ENCODE measurements at places on chromosomes 13 and 19.

- DNase-seq, result no peak
These were observed 37.7 kb downstream of the CRYL1 start for GRCh38 chr13:20487927-20488326.

DNA sequence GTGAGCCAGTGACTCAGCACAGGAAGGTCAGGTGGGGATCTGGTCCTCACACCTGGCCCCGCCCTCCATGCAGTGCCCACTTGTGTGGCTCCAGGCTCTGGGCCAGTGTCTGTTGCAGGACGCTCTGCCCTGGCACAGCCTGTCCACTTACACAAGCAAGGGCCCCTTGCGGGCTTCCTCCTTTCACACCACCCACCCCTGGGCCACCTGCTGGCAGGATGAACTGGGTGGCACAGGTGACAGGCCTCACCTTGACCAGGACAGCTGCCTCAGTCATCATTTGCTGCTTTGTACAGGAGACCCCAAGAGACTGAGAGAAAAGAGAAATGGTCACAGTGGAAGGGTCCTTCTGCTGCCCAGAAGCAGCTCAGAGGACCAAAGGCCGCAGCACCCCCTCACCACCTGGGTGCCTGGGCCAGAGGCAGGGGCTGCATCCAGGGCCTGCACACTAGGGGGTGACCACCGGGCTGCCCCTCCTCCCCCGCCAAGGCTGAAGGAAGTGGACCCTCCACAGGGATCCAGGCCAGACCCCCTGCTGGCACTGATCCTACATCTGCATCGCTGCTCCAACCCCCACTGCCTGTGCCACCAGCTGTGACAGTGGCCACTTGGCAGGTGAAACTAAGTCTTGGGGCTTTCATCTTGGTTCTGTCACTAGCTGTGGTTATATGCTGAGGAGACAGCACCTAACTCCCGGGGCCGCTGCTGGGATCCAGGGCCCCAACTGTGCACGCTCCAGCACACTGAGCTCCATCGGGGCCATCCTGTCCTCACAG lies 110.3 kb downstream of the TUBA3C start:
- DNase-seq, result no peak

GRCh38 chr19:16778796-16779411 lies 50.3 kb upstream of the SIN3B start:
- no peak for DNase-seq

- no peak for DNase-seq
These were observed 87.8 kb upstream of the RNF113B start for GRCh38 chr13:98264877-98265276.

GRCh38 chr13:75934889-75935288 lies 298.8 kb downstream of the LMO7 start:
- DNase-seq, result no peak

DNA sequence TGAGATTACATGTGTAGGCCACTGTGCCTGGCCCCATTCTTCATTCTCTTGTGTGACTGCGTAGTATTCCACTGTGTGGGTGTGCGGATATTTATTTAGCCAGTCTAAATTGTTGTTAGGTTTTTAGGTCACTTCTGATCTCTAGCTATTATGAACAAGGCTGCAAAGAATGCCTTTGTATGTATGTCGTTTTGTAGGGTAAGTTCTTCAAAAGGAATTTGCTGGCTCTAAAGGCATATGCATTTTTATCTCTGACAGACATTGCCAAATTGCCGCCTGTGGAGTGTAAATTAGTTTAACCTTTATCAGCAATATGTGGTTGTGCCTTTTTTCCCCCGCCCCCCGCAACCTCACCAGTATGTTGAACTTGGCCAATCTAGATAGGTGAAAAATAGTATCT lies 30.3 kb upstream of the EHD2 start:
- no peak for DNase-seq

DNA sequence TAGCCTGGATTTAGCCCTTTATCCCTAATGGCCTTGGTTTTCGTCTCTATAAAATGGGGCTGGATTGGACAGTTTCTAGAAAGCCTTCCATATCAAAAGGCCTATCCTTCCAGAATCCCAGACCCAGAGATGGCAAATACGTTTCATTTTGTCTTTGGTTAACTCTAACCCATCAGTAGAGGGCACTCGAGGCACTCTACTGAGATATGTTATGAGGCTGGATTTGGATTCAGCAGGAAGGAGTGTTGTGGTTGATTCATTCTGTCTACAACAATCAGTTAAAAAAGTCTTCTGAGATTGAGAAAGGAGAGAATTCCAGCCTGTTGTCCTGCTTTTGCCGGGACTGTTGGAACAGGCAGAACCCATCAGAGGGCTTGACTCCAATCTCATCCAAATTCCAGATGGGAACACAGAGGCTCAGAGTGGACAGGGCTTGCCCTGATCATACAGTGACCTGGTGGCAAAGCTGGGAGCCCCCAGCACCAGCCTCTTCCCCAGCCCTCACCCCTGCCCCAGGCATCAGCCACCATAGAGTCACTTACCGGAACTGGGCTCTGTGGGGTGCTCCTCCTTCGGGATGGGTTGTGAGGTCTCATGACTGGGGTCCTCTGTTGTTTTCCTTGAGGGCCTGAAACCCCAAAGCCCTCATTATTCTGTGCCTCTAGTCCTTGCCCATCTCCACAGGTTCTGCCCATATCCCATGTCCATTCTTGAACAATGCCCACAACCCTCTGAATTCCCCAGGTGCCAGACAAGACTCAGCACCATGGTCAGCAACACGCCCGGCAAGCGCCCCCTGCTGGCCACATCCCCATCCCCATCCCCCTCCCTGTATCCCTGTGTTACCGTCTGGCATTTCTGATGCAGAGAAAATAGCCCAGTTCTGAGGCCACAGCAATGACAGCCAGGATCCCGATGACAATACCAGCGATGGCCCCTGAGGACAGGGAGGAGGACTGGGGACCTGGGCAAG lies 12.3 kb upstream of the ZNF180 start:
- DNase-seq, result no peak

DNA sequence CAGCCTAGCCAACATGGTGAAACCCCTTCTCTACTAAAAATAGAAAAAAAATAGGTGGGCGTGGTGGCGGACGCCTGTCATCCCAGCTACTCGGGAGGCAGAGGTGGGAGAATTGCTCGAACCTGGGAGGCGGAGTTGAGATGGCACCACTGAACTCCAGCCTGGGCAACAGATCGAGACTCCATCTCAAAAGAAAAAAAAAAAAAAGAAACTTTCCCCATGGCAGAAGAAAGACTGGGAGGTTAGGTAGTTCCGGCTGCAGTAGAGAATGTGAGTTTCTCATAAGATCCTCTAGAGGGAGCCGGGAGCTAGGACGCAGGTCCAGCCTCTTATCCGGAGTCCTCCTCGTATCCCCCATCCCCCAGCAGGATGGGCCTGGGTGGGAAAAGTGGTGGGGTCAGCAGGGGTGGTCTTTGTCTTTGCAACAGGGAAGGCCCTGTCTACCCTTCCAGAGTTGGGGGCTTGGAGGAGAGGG lies 13.2 kb upstream of the CREB3L3 start:
- DNase-seq, result no peak

DNA sequence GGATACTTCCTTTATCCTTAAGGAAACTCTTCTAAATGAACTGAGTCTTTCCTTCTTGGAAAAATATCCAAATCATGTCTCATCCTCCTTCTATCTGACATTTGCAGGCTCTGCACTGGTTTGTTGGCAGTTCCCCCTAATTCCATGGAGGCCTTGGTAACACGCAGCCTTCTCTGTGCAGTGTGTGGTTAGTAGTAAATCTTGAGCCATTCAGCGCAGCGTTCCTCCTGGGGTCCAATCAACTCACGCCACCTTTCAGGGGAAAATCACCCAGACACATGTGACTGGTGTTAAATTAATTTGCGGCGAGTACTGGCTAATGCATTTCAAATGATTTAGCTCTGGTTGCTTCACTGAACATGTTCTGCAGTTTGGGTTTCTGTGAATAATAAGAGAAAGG lies 21.0 kb upstream of the CBY2 start:
- no peak for DNase-seq

GRCh38 chr19:37986048-37986750 lies 79.2 kb downstream of the SIPA1L3 start:
- no peak for DNase-seq

- no peak for DNase-seq
These were observed 3.0 kb downstream of the PPP6R1 start for GRCh38 chr19:55255618-55256423.

DNA sequence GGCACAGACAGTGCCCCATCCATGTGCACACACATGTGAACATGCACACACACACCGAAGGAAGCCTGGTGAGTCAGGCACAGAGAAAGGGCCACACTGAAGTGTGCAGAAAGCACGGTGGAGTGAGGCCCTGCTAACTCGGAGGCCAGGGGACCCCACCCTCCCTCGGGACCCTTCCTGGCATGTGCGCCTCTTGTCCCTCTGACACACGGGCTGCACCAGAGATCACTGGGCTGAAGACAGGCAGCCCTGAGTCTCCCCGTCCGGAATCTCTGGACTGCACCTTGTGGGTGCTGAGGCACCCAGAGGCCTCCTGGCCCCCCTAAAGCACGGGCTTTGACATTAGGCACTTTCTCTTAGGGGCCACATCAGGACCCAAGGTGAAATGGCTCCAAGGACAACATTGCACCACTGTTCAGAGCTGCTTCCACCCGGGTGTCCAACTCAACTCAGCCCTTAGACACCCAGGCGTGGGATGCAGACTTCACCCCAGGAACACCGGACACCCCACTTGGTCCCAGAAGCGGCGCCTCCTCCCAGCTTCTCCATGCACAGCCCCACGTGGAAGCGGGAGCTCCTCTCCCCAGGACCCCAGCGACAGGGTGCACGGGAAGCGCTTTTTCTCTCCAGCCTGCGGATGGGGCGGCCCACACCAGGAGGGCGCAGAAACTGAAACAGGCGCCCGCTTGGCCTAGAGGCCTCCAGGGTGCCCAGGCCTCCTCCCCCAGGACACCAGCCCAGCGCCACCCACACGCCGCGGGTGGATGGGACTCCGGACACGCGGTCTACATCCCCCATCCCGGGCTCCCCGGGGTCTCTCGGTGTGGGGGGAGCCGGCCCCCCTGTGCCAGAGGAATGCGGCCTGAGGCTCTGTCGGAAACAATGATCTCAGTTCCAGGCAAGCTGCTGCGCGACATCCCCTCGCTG lies 90.2 kb downstream of the SPACA7 start:
- DNase-seq, result no peak

DNA sequence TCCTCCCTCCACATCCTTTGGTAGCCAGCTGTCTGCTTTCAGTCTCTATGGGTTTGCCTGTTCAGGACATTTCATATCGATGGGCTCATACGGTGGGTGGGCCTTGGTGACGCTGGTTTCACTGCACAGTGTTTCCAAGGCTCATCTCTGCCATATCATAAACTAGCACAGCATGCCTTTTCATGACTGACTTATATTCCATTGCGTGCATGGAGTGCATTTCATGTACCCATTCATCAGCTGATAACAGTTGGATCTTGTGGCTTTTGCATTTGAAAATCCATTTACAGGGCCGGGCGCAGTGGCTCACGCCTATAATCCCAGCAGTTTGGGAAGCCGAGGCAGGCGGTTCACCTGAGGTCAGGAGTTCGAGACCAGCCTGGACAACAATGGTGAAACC lies 69.9 kb downstream of the TDRD12 start:
- no peak for DNase-seq

GRCh38 chr19:6700586-6701316 lies 19.7 kb downstream of the C3 start:
- DNase-seq, result no peak

GRCh38 chr13:94682229-94682628 lies 30.1 kb downstream of the SOX21 start:
- DNase-seq, result no peak

GRCh38 chr13:41746259-41746658 lies 214.7 kb downstream of the VWA8 start:
- DNase-seq, result no peak

DNA sequence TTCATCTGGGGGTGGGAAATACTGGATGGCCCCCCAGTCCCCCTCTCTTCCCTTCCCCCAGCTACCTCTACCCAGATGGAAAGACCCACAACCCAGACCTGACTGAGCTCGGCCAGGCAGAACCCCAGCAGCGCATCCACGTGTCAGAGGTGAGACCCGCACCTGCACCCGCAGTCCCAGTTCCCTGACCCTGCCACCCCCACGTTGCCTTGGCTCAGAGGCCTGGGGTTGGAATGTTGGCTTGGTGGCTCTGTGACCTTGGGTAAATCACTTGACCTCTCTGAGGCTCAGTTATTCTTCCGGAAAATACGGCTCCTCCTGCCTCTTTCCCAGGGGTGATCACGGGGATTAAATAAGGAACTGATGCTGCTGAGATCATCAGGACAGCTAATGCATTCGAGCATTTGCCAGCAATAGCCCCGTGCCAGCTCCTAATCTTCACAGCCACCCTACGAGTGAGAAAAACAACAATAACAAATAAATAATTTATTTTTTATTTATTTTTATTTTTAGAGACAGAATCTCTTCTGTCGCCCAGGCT lies 12.3 kb downstream of the CBLC start:
- DNase-seq, result no peak

DNA sequence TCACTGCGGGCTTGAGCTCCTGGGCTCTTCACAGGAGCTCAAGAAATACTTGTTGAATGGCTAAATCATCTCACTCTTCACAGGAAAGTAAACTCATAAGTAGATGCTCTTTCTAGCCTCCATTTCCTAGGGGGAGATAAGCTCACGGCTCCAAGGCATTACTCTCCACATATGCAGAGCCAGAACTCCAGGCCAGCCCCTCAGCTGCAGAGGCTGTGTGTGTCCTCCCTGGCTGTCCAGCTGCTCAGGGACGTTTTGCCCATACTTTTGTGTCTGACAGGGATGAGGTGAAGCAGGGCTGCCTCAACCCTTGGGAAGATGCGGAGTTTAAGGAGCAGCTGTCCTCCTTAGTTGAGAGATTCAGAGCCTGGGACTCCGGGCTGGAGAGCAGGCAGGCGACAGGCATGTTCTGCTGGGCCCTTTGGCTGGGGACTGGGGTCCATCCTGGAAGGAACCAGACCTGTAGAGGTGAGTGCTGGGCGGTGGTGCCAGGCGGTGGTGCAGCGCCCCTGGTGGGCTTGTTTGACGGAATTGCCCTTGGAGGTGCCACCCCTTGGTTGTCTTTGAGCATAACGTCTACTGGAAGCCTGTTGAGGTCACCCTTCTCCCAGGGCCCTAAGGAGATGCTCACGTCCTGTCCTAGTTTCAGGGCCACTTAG lies 20.5 kb upstream of the SLC15A1 start:
- DNase-seq, result no peak

DNA sequence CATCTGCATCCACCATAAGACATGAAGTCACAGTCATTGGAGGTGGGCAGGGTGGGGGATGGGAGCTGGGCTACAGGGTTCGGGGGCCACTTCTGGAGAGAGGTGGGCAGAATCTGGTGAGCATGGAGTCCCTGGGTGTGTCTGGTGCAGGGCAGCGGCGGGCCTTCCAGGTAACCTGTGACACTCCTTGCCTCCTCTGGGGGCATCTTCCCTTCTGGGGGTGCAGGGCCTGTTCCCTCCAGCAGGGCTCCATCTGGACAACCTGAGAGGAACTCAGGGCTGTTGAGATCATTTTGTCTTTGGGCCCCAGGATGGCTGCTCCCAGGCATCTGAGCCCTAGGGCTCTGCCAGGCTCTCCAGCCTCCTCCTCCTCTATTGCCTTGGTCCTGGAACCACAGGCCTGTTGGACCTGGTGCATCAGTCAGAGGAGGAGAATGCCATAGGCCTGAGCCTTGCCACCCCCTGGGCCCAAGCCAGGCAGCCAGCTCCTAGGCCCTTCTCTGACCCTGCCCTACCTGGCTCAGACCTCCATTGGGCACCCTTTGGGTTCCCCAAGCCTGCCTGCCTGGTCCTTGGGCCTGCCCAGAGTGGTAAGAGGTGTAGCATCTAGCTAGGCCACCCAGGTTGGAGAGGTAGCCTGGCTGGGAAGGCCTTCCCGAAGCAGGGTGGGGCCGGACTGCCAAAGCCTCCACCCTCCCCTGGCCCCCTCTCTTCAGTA lies 13.4 kb downstream of the LYL1 start:
- no peak for DNase-seq

- no peak for DNase-seq
These were observed 5.1 kb downstream of the GRIN2D start for GRCh38 chr19:48398375-48399235.

- no peak for DNase-seq
These were observed 1.3 kb upstream of the SNAPC2 start for GRCh38 chr19:7918615-7919421.
